ENCODE measurements at places on chromosomes 16 and 17.

DNA sequence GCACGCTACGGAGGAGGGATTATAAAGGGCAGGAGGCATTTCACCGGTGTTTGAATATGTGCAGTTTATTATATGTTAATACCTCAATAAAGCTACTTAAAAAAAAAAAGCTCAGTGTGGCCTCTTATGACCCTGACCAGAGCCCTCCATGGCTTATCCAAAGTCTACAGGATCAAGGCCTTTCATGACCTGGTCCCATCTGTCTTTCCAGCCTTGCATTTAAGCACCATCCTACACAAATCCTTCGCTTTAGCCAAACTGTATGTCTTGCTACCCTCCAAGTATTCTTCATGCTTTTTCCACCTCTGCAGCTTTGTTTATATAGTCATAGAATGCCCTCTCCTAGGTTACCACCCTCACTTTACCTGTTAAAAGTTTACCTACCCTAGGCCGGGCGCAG, 6.5 kb downstream of the MFSD6L start:
- no peaks in the 10 kb centered on the region for H3K36me3 ChIP-seq
- no peak overlapping the region for H3K27ac ChIP-seq
- H3K27me3 ChIP-seq, result no peaks in the 10 kb centered on the region
- H3K4me1 ChIP-seq, result no peaks in the 10 kb centered on the region

DNA sequence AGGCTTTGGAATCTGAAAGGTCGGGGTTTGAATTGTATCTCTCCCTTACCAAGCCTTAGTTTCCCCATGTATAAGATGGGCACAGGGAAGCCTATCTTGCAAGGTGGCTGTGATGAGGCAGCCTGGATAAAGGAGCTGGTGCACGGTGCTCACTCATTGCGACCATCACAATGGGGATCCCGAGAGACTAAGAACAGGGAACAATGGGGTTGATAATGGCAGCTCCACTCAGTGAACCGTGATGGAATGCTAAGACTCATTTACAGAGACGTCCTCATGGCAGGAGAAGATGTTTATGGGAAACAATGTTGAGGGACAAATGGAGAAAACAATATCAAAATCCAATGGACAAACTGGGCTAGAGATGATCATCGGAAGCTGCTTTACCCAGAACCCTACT, 81.8 kb downstream of the SPACA3 start:
- H3K4me1 ChIP-seq, result no peaks in the 10 kb centered on the region
- H3K27me3 ChIP-seq, result no peaks in the 10 kb centered on the region
- DNase-seq, result no peak

DNA sequence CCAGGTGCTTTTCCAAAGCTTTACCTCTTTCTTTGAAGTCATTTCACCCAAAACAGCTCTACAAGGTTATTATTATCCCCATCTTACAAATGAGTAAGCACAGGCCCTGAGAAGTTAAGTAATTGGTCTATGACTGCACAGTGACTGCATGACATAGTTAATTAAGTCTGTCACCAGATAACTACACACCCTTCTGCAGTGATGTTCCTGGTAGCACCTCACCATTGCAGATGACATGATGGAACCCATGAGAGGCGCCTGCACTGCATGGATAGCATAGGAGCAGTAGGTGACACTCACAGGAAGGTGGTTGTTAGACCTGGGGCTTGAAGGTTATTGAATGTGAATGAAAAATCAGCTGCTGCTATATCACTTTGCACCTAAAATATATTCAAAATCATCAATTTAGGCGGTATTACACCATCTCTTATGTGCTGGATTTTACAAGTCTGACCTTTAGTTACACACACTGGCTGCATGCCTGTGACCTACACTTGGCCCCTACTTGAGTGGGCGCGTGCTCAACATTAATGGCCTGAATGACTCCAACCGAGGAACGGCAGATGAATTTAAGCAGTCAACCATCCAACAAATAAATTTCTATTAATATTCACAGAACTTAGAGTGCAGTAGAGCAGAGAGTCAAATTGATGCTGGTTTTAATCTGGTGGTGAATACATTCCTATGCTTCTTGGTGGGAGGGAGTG, 239.6 kb downstream of the CDH11 start:
- no peaks in the 10 kb centered on the region for H3K4me1 ChIP-seq
- peak; percentile 5 for DNase-seq
- H3K4me3 ChIP-seq, result no peak overlapping the region
- no peaks in the 10 kb centered on the region for H3K27me3 ChIP-seq
- H3K27ac ChIP-seq, result no peak overlapping the region
- no peaks in the 10 kb centered on the region for H3K36me3 ChIP-seq

GRCh38 chr16:17759451-17760390, 289.0 kb upstream of the XYLT1 start:
- H3K27ac ChIP-seq, result no peak overlapping the region
- H3K27me3 ChIP-seq, result no peaks in the 10 kb centered on the region
- no peak overlapping the region for H3K4me3 ChIP-seq
- H3K36me3 ChIP-seq, result no peaks in the 10 kb centered on the region
- H3K4me1 ChIP-seq, result no peaks in the 10 kb centered on the region
- DNase-seq, result no peak

- no peak overlapping the region for H3K4me3 ChIP-seq
- H3K36me3 ChIP-seq, result no peaks in the 10 kb centered on the region
- H3K4me1 ChIP-seq, result peaks cover 48% of the 10 kb centered on the region
Measured at GRCh38 chr16:2468725-2469398, 2.2 kb upstream of the NTN3 start.

DNA sequence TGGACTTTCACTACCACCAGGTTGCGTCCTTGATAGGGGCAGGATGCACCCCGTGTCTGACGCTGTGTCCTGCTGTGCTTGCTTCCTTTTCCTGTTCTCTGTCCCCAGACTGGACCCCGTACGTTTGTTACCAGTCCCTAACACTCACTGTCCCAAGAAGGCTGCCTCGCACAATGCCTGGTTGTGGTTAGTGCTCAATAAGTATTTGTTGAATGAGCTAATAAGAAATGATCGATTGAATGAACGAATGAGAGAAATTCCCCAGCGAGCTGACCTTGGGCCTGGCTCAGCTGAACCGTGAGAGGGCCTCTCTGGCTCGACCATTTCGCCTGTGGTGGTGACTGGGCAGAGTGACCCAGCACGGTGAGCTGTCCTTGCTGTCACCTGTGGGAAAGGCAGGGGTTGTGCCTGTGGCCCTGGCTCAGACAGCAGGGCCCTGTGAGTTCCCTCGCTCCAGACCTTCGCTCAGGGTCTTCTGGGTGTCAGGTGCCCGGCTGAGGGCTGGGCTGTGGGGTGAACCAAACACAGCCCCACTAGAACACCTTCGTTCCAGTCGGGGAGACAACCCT, 20.9 kb downstream of the CMIP start:
- H3K36me3 ChIP-seq, result no peaks in the 10 kb centered on the region
- H3K4me1 ChIP-seq, result peaks cover 8% of the 10 kb centered on the region

Measured in thyroid gland (tissue), 4 donors.